ENCODE measurements at places on chromosomes 2 and 18. TPM values are rescaled to one million over a fixed set of nuclear protein-coding genes. Genes with fewer than 3 reads are reported as not detected.

The HMSD gene
- not detected for total RNA-seq

The ASXL2 gene
- total RNA-seq: 3.3 TPM

The SAP130 gene
- total RNA-seq: 4.9 TPM

The GAREM1 gene
- total RNA-seq: 35.9 TPM

The KDSR gene
- 12.2 TPM for total RNA-seq

The RAD51AP2 gene
- total RNA-seq: 0.82 TPM

The SLC11A1 gene
- 0.82 TPM for total RNA-seq

- no peak for DNase-seq
These were observed 351.9 kb downstream of the CDH2 start for GRCh38 chr18:27824841-27825681.

- no peak for DNase-seq
These were observed 12.3 kb downstream of the GALNT1 start for GRCh38 chr18:35593859-35594258.

DNA sequence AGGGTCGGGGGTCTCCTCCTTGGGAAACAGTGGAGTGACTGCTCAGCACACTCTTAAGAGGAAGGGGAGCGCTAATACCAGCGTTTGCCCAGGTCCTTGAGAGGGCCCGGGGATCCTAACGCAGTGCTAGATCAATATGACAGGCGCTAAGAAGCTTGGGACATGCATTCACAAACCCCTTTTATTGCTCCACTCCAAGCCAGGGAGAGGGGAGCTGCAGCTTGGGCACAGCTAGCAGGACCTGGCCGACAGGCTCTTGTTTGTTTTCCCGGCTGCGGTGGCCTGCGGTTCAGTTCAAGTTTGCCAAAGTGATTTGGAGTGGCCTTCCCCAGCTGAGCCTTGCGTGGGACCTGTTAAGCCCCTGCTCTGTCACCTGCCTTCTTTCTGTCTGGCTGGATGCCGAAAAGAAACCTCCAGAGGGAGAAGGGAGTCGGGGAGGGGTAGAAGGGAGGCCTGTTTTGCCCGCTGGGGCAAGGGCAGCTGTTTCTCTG is 152.1 kb downstream of the GLI2 start:
- no peak for DNase-seq

- DNase-seq: no peak
These were observed 8.4 kb downstream of the HOXD8 start for GRCh38 chr2:176137906-176138305.

- DNase-seq: no peak
These were observed 51.7 kb upstream of the MYL1 start for GRCh38 chr2:210366675-210367080.

GRCh38 chr2:60149176-60149575 is 404.3 kb downstream of the BCL11A start:
- no peak for DNase-seq

DNA sequence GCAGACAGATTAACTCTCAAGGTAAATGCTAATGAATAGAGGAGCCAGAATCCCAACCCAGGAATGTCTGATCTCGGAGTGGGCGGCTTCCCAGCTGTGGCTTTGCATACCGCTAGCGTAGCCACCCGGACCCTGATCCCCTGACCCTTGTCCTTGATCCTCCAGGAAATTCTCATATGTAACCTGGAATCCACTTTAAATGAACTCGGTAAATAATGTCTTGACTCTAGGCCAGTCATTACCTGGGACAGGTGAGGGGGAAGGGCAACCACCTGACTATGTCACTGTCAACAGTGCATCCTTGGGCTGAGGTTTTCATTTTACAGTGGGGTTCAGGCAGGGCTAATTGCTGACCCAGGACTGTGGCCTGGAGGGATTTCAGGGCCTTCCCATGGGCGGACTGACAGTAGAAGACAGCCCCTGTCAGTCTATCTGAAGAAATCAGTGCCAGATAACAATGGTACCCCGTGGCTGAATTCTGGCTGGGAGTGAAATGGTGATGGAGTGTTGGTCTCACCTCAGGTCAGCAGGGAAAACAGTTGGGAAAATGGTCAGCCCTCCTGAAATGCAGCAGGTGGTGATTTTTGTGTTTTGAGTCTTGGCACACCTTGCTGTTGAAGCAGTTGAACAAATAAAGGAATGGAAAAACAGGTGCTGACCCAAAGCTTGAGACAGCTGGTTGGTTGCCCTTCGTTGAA is 9.6 kb downstream of the ACKR3 start:
- no peak for DNase-seq

DNA sequence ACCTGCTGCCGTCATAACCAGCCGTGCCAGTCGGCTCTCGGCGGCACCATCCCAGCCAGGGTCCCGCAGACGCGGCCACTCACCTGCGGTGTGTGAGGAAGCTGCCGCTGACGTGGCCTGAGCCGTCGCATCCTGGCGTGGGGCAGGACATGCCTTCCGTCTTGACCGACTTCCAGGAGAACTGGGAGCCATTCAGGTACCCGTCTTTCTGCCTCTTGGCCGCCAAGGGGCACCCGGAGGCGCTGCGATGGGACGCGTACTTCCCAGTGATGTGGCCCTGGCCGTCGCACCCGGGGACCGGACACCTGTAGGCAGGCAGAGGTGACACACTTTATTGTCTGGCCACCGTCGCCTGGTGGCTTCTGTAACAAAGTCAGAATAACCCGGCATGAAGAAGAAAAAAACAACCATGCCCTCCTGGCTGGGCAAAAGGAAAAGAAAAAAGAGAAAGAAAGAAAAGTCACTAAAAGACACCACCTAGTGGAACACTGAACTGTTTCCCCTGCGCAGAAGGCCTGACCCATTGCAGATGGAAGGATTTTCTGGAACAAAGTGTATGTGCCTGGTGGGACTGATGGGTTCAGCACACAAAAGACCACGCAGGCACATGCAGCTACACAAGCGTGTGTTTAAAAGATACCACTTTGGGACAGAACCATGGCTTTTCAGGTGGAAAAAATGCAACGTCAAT is 94.9 kb upstream of the PXDN start:
- DNase-seq: no peak

- DNase-seq: no peak
These were observed 26.5 kb downstream of the KCNE4 start for GRCh38 chr2:223078482-223078881.

GRCh38 chr18:3653263-3653850 is 203.4 kb downstream of the TGIF1 start:
- no peak for DNase-seq

DNA sequence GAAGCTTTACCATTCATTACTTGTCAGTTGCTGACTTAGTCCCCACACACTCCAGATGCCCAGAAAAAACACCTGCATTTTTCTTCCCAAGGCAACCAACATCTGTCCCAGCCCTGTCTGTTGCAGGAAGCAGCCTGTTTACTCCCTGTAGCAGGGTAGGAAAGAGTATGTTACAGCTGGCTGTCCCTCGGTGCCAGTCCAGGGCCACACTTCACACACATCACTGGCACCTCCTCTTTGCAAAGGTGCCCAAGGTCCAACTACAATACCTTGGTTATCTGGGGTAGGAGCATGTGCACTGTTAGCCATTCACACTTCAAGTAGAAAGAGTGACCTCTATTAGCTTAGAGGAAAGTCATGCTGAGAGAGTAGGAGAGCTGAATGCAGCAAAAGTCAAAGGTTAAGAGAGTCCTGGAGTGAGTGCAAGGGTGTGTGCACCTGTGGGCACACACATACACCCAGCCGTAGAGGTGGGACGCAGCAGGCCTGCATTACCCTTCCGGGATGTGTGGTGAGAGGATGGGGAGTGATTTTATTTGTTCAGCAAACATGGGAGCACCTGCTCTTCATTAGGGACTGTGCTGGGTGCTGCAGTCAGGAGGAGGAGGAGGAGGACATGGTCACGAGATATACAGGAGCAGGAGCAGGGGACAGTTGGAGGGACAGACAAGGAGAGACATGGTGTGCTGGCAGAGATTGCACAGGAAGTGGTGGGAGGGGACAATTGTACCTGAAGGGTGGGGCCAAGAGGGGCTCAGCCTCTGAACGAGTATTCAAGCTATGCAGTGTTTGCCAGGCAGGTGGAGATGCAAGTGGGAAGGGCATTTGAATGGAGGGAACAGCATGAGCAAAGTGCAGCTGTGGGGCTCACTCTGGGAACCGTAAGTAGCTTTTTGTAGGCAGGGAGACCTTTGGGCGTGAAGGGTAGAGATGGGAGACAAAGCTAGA is 69.8 kb downstream of the TSN start:
- no peak for DNase-seq

DNA sequence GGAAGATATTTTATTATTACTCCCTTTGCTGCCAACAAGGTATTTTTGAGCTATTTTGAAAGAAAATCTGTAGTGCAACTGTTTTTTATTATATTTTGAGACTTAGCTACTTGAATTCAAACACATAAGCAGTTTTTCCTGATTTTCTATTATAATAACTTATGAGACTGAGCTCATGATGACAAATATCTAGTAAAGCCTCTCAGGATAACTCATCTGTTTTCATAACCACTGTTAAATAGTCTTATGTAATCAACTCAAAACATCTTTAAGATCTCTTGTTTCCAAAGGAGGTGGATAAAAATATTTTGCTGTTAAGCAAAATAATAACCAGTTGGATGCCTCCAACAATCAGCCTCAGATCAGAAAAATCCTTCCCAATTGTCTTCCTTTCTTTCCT is 21.9 kb upstream of the PPP1CB start:
- no peak for DNase-seq

- DNase-seq: no peak
These were observed 442.9 kb downstream of the SUCLG1 start for GRCh38 chr2:84016183-84016582.

DNA sequence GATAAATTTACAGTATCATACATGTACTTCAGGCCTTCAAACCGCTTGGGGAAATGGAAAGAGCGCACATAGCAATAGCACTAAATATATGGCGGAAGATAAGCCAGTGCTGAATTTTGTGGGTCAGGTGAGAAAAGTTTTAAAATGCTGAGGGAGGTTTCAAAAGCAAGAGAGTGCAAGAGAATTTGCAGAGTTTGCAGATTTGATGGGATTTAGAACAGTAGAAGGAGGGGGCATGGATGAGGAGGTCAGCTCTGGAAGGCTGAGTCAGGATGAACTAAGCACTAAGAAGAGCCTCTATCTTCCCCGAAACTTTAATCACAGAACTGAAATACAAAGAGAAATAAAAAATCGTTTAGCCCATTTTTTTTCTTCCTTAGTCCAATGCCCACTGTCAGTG is 145.9 kb downstream of the DLGAP1 start:
- no peak for DNase-seq

DNA sequence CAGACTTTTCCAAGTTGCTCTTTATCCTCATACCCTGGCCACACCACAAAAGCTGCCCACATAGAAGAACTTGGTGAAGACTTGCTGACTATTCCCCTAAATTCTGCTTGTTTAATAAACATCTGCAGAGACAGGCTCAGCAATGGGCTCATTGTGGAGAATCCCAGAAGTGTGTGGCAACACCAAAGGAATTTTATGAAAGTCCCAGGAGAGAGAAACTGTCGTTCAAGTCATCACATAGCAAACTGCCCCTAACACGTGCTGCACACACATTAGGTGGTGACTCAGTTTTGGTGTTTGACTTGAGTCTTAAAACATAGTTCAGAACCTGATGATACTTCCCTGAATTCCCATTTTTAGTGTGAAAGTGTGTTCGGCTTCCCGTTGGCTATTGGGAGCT is 38.6 kb downstream of the CYP1B1 start:
- no peak for DNase-seq

DNA sequence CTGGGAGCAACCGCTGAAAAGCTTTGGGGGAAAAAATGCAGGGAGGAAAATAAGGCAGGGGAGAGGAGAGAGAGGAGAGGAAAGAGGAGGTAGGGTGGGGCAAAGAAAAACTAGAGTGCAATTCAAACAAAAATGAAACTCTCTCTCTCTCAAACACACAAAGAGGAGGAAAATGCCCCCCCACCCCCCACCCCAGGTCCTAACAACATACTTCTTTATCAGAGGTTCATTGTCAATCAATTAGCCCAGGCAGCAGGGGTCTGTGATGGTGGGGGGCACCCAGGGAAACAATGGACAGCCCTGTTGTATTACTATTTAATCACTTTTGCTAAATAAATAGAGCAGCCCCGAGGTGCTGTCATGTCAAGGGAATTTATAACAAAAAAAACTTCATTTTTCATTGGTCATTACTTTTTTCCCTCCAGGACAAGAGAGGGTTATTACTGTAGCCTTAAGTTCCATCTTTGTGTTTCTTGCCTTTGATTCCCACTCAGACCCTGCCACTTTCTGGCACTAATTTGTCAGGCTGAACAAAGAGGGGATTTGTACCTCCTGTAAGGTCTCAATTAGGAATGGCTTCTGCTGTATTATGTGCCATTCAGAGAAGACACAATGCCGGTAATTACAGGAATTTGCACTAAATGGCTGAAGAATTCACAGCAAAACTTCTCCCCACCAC is 55.0 kb downstream of the PLEKHM3 start:
- DNase-seq: no peak

GRCh38 chr2:42585779-42586178 is 17.3 kb downstream of the MTA3 start:
- DNase-seq: no peak

DNA sequence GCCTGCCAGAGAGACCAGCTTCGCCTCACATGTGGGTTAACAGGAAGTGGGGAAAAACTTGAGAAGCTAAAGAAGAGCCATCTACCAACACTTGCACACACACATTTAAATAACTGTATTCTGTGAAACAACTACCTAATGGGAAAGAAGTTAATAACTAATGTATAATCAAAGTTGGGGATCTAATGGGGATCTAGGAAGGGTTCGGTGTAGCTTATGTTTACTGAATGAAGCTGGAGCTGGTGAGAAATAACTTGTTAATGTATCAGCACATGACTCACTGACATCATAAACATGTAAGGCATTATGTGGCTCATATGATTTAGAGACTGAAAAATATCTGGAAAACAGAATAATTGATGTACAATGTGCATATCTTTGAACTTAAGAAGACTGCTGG is 421.3 kb upstream of the NXPH2 start:
- no peak for DNase-seq

DNA sequence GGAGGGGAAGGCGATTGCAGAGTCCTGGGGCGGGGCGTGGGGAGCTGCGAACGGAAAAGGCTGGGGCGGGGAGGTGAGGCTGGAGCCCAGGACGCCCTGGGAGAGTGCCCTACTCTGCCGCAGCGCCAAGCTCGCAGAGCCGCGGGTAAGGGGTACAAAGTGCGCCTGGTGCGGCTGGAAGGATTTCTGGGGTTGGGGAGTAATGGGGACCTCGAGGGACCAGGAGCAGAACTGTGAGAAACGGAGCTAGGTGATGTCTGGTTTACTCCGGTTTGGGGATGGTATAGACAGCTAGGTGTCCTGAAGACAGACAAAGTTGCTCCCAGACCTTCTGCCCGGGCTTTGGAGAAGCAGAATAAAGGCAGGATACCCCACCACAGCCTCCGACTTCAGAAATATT is 718 bp upstream of the NXPH2 start:
- no peak for DNase-seq

- DNase-seq: no peak
These were observed 5.3 kb downstream of the CD8A start for GRCh38 chr2:86785456-86785855.

DNA sequence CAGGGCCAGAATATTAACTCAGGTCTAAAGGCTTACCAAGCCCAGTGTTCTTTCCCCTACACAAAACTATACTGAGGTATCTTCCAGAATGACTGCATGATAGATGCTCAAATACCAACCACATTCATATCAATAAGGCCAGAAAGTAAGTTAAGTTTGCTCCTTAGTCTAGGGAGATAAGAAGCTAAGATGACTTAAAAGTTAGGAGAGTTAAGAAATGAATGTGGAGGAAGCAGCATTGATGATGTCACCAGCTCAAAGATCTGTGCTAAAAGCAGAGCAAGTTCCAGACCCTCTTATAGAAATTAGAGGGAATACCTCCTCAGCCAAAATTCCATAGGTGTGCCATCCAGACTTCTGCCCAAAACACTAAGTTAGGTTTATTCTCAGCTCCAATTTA is 6.1 kb downstream of the PPP4R1 start:
- DNase-seq: no peak

All from frontal cortex (tissue), 4 donors.